ENCODE measurements at places on chromosomes 3 and 15.

- no peak for DNase-seq
These were observed 53.7 kb upstream of the ABHD17C start for GRCh38 chr15:80641384-80641783.

- no peak for DNase-seq
These were observed 19.2 kb downstream of the RARRES1 start for GRCh38 chr3:158713094-158713499.

DNA sequence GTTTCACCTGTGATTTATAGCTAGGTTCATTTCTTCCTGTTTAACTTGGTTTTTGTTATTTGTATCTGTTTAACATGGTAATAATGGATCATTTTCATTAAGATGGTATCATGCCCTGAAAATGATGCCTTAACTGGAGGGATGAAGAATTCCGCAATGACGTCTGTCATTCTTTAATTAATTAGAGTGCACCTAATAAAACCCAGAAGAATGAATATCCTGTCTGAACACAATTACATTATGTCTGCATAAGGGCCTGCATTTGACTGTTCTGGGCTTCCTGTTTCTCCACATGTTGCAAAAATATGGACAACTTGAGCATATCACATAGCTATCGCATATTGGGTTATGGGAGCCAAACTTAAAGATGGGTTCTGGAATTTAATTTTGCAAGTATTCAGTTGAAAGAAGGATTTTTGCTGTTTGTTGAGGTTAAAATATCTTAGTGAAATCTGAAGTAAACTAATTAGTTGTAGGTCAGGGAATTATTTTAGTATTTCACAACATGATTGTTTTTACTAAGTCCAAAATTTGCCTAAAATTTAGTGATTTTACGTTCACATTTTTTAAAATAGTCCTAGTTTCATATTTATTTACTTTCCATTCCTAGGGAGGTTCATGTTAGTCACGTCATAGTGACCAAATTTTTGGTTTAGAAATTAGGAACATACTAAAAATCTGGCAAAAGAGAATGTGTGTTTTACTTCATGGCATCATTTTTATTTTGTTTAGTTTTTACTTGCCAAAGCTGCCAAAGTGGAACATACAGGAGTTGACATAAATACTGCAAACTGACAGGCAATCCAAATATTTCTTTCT is 321.0 kb upstream of the TGFBR2 start:
- DNase-seq = no peak

DNA sequence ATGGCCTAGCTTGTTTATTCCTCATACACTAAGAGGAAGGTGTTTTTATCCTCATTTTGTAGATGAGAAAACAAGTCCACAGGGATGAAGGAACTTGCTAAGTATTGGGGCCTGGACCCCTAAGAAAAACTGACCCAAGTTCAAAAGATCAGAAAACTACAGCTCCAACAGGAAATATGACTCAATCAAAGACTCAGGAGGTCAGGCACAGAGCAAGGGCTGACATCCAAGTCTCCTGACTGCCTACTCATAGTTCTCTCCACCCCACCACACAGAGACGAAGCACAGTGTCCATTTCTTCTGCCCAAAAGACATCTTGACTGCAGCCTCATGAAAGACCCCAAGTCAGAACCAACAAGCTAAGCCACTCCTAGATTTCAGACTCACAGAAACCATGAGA is 26.9 kb upstream of the TPM1 start:
- DNase-seq = no peak

GRCh38 chr15:101255615-101256241 is 3.9 kb upstream of the CHSY1 start:
- no peak for DNase-seq

- no peak for DNase-seq
These were observed 26.9 kb upstream of the TJP1 start for GRCh38 chr15:29849218-29849617.

DNA sequence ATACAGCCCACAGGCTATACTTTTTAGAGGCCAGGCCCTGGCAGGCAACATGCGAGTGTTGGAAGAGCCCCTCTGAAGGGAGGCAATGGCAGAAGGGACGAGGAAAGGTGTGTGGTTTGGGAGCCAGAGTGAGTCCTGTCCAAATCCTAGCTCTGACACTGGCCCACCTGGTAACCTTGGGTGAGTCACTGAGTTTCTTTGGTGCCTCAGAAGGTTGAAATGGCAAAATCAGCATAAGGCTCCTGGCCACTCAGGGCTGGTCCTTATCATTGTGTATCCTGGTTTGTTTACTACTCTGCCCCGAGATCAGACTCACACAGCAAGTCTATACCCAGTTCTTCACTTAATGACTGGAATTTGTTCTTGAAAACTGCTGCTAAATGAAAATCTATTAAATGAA is 71.4 kb upstream of the TLE3 start:
- no peak for DNase-seq

DNA sequence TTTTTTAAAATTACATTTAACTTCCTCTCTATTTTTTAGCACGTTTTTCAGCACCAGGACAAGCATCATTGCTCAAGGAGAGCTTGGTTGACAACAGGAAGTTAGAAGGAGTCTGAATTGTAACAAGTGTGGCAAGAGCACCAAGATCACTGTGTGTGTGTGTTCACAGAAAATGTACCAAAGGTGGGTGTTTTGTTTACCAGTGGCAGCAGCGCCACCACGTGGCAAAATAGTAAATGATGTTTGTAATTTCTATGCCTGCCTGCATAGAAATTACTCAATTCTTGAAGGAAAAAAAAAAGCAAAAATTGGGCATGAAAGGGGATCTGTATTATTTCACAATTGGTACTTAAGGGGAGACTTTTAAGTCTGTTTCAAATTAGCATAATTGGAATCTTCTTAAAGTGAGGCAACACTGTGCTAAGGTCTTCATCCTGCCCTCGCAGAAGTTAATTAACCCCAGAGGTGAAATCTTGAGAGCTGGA is 7.4 kb upstream of the U2SURP start:
- no peak for DNase-seq

DNA sequence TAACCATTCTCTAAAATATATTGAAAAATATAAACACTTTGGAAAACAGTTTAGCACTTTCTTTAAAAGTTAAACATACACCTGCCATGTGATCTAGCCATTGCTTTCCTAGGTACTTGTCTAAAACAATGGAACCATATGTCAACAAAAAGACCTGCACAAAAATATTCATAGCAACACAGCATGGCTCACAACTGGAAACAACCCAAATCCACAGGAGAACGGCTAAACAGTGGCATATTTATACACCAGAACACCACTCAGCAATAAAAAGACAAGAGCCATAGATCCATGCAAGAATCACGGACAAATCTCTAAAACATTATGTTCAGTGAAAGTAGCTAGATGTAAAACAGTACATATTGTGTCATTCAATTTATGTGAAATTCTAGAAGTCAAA is 221.3 kb upstream of the UBE2E2 start:
- DNase-seq = no peak

GRCh38 chr3:10962481-10963036 is 30.0 kb upstream of the SLC6A1 start:
- no peak for DNase-seq

- no peak for DNase-seq
These were observed 126.3 kb downstream of the DMXL2 start for GRCh38 chr15:51496246-51496645.

DNA sequence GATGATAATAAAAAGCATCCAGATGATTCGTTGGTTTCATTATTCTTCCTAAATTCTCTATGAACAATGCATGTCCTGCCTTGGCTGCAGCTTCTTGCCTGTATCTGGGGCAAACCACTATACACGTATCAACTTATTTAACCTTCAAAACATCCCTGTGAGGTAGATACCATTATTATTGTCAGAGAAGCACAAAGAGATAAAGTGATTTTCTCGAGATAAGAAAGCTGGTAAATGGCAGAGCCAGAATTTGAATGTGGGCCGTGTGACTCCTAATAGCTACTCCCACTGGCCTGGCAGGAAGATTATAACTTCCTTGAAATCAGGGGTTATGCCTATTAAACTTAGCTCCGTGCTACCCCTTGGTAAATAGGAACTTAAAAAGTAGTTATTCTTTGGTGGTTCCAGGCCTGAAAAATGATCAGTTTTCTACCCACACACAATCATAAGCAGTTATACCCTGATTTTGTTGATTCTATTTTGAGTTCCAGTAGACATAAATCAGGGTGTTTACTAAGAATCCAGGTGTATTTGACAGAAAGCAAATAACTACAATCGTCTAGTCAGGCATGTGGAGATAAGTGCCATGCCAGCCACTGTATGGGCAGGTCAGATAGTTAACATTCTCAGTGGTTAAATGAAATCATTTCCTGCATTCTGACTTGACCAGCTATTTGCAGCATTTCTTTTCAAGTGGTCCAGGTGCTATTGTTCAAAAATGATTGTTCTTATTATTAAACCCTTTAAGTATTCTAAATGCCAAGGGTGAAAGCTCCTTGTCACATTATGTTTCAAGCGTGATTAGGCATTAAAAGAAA is 99.2 kb upstream of the LRRN1 start:
- DNase-seq = no peak

GRCh38 chr3:90044084-90044816 is 936.8 kb downstream of the EPHA3 start:
- no peak for DNase-seq

- no peak for DNase-seq
These were observed 943.2 kb downstream of the MCTP2 start for GRCh38 chr15:95174301-95175259.

DNA sequence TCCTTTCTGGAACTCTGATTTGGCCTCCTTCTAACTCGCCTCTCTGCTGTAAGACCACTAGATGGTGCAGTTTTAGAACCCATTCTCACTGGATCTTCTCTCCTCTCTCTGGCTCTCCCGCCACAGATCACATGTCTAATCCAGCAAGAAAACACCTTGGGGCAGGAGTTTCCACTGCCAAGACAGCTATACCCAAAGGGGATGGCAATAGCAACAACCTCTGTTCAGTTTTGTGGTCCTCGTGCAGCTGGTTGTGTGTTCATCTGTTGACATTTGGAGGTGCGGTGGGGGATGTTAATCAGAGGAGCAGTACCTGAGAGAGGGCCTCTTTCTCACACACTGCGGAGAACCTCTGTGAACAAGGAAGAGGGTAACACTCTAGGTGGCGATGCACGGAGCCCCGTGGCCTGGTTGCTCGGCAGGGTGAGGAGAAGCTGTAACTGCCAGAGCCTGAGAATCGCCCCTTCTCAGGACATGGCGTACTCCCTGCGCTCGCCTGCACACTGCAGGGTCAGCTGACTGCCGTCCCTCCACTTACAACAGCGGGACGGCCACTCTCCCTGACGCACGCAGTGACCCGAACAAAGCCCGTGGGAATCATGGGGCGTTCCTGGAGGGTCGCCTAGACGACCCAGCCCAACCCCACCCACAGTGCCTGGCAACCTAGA is at the start of gene TEX55:
Gene TEX55 (plus strand): TSS at position 666 of the 668 bp plus-strand sequence. CDS start 25 bp downstream, outside the sequence.
- DNase-seq = no peak

DNA sequence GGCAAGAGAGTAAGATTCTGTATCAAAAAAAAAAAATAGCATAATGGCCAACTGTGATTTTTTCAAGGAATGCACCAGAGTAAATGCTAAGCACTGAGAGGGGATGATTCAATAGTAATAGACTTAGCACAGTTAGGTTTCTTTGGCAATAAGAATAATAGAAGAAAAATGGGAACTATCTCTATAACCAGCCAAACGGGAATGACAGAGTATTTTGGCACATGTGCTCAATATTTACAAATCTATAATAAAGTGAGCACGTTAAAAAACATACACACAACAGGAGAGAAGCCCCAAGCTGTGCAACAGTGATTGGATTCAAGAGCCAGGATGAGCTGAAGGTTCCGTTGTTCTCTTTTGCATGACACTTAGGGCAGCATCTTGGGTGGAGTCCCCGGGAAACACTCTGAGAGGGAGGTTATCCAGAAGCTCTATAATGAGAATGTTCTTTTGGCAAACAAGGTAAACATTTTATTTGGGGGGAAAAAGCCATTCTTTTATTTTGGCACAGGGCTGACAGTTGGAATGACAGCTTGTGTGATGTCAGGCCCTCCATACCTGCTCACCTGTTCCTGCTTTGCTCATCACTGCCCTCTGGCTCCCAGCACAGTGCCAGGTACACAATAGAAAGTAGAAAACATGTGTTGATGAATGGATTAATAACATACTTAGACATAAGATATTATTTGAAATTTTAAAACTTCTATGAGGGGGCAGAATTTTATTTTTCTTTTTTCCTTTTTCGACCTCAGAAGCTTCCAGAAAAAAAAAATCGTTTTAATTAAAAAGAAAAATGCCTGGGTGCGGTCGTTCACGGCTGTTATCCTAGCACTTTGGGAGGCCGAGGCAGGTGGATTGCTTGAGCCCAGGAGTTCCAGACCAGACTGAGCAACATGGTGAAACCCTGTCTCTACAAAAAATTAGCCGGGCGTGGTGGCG is 44.0 kb upstream of the MUC4 start:
- DNase-seq = no peak

- no peak for DNase-seq
These were observed 64.0 kb downstream of the ST6GAL1 start for GRCh38 chr3:186994000-186994955.

- no peak for DNase-seq
These were observed 433 bp upstream of the MITF start for GRCh38 chr3:69738859-69739203.

- DNase-seq = no peak
These were observed 35.4 kb downstream of the BCL2L10 start for GRCh38 chr15:52076889-52077781.

GRCh38 chr3:17730318-17730967 is 12.0 kb downstream of the TBC1D5 start:
- peak; percentile 74 for DNase-seq

DNA sequence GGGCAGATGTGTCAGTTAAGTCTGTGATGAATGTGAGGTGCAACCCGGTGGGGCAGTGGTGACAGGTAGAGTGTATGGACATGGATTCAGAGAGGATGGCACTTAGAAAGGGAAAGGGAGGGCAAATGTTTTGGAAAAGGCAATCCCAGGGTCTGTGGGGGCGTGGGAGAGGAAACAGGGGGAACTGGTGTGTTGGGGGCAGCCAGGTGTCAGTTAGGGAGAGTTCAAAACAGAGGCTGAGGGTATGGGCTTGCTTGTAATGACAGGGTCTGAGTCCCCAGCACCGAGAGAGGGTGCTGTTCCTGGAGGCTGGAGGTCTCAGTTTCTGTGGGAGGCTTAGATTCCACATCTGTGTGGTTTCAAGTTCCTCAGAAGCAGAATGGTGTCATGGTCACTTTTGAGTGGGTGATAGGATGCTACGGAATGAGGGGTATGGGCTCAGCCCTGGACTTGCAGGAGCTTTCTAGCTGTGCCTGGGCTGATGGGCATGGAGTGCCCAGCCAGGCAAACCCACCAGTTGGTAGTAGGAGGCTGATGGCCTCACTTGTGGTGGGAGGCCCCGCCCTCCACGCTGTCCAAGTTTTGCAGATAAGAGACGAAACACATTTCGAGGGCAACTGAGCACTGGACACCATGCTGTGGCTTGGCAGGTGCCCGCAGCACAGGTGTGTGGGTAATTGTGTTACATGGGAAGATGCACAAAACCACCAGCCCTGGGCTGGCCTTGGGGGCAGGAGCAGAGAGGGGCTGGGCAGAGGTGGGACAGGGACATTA is 209.4 kb downstream of the RPLP1 start:
- DNase-seq = no peak

- DNase-seq = no peak
These were observed 6.3 kb downstream of the CLK3 start for GRCh38 chr15:74621936-74622335.

- DNase-seq = peak; percentile 87
These were observed 2.2 kb upstream of the DCAF1 start for GRCh38 chr3:51501833-51502561.

Measured in Right ventricle myocardium inferior (tissue), 1 donor.